Right ventricle myocardium inferior (tissue), 1 donor: ENCODE measurements at places on chromosomes 2 and 18. TPM values are rescaled to one million over a fixed set of nuclear protein-coding genes. Genes with fewer than 3 reads are reported as not detected.

CPLX4 gene
- not detected for total RNA-seq

GRCh38 chr2:187702157-187702556 lies 147.9 kb upstream of the TFPI start:
- DNase-seq, result no peak

DNA sequence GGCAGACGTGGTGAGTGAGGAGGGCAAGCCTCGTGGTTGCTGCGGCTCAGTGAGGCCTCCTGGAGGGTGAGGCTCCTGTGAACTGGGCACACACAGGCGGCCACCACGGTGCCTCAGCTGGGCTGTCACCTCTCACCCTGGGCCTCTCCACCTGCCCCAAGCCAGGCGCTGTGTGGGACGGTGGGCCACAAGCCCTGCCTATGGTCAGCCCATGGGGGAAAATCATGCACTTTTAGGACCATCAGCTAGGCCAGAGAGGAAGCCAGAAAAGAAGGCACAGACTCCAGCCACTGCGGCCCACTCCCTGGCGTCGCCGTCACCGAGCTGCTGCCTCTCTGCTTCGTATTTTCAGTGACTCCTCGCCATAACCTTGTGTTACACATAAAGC lies 28.5 kb upstream of the HS6ST1 start:
- DNase-seq, result no peak

- DNase-seq, result peak; percentile 80
Observed at GRCh38 chr18:25832001-25832604, 258.3 kb downstream of the SS18 start.

DNA sequence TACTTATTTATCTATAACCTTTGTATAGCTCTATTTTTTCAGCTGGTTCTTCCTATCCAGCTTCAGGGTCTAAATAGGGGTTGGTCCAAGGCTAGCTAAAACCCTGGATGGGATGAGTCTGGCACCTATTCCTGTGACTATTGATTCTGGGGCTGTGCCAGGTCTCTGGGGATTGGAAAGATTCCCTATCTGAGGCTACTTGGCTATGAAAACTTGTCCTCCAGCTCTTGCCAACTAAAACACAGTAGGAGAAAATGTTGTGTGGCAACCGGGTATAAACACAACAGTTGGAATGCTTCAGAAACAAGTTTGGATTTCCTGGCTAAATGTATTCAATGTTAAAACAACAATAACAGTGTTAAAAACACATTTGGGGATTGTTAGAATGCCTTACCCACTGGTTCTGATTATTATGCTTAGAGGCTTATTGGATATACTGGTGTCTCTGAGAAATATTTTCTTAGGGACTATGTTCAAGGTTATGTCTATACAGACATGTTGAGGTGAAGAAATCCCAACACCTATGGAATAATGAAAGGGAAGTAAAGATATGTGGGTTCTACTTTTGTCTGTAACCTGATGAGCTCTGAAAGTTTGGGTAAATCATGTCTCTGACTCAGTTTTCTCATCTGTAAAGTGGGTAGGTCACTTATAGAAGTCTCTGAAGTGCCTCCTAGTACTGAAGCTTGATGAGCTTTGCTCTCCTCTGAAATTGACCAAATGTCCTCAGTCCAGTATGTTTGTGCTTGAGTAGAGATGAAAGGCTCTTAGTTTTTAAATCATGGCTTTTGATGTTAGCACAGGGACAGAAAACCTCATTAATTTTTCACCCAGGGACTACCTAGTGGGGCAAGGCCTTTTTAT lies 460.7 kb downstream of the MTX2 start:
- no peak for DNase-seq

GRCh38 chr2:120678926-120679325 lies 56.7 kb upstream of the GLI2 start:
- no peak for DNase-seq
